ENCODE measurements at places on chromosomes 1 and 21.
A peak's percentile ranks its signal among the peaks of the same experiment; 100 is the strongest.

DNA sequence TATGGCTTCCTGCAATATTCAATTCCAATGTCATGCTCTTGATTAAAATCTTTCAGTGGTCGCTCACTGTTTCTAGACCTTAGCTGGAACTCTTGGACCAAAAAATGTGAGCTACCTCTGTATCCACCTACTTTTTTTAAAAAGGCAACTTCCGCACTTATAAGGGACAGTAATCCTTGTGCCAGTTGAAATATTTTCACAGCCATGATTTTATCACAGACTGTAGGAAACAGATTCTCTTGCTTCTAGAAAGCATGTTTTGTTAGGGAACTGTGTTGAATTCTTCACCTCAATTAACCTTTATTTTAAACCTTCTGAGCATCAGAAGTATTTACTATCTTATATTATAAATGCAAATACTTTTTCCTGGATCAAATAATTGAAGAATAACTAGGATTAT, 296.0 kb upstream of the ST6GALNAC5 start:
- DNase-seq, result no peak

GRCh38 chr21:44357064-44357837, 3.8 kb downstream of the TRPM2 start:
- no peak for DNase-seq

GRCh38 chr1:70517444-70517843, 106.4 kb downstream of the CTH start:
- DNase-seq, result no peak

- no peak for DNase-seq
Measured at GRCh38 chr1:1420654-1421141, 378 bp downstream of the ANKRD65 start.

GRCh38 chr1:7703321-7704213, 67.5 kb upstream of the VAMP3 start:
- DNase-seq, result no peak

DNA sequence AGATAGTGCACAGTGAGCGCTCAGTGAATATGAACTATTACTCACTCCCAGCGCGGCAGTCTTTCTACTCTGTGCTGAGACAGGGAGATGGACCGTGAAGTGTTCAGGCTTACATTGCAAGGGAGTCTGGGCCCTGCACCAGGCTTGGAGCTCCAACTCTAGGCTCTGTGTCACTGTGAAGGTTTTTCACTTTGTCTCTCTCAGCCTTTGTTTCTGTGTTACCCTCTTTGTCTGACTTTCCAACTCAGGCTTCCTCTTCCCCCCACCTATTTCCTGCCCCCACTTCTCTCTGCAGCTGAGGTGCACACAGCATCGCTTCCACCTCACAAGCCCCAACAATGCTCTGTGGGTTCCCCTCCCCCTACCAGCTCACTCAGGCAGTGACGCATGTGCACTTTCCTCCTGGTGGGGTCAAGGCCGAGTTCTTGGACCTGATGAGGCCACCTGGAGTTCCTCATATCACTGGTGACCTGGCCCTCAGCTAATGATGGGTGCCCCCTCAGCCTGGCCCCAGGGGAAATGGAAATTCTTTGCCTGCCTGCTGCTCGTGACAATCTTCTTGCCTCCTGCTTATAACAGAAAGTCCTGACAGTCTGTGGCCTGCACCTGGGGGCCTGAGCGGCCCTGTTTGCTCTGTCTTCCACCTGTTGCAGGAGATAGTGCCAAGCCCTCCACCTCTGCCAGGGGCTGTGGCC, 1.1 kb upstream of the LCK start:
- DNase-seq, result no peak

- no peak for DNase-seq
Measured at GRCh38 chr1:115458426-115459114, 120.5 kb upstream of the NGF start.

DNA sequence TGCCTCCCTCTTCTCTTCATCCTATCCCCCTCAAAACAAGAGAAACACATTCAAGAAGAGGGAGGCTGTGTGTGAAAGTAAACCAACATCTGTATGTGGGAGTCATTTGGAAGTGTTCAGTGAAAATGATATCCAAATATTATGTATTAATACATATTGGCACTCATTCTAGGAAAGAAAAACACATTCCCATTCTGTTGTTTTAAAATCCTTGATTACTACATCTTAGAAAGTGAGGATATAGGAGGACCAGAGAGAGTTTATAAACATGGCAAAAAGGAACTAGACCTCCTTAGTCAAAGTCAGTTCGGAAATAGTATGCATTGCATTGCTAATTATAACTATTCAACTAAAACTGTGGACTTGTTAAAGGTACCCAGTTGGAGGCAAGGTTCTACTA, 786.6 kb downstream of the ADGRL2 start:
- no peak for DNase-seq

DNA sequence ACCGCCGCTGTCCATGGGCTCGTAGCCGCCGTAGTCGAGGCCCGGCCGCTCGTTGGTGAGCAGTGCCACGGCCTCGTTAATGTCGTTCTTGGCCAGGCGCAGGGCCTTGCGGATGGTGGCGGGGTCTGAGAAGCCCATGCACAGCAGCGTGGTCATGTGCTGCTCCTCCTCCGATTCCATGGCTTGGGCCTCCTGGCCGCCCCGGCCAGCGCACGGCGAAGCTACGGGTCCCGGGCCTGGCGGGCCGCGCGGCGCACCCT, 300 bp downstream of the USP24 start:
- no peak for DNase-seq

DNA sequence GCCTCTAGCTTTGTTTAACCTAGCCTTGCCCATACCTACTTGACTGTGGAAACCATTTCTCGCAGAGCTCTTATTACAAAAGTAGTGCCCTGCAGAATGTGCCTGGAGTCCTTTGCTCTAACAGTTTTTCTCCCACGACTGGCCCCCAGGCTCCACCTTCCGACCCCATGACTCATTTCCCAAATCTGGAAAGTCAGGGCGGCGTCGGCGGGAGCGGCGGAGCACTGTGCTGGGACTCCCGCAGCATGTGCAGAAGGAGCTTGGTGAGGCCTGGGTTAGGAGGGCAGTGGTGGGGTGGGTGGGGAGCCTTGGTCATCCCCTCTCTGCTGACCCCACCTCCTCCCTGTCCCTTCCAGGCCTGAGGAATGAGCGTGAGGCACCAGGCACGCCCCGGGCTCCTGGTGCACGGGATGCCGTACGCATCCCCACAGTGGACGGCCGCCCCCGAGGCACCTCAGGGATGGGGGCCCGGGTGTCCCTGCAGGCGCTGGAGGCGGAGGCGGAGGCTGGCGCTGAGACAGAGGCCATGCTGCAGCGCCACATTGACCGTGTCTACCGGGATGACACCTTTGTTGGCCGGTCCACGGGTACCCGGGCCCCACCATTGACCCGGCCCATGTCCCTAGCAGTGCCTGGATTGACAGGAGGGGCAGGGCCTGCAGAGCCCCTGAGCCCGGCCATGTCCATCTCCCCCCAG, 47.5 kb downstream of the YARS1 start:
- no peak for DNase-seq

DNA sequence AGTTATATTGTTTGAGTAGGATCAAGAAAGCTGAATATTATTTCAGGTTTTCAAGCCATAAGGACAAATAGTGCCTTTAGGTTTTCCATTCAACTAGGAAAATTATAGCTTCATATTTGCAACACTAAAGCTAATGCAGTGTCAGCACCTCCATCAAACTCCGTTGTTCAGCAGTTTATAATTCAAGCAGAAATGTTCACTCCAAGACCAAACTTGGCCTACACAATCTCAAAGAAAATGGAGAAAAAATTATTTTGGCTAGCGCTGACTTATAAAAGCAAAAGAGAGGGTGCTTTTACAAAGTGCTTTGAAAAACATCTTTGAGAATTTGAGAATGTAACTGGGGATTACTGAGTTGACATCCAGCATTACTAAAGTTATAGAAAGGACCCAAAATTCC, 1.4 kb downstream of the SPAG17 start:
- DNase-seq, result no peak

- DNase-seq, result peak; percentile 49
Measured at GRCh38 chr1:11967028-11967547, 13.2 kb upstream of the MFN2 start.

DNA sequence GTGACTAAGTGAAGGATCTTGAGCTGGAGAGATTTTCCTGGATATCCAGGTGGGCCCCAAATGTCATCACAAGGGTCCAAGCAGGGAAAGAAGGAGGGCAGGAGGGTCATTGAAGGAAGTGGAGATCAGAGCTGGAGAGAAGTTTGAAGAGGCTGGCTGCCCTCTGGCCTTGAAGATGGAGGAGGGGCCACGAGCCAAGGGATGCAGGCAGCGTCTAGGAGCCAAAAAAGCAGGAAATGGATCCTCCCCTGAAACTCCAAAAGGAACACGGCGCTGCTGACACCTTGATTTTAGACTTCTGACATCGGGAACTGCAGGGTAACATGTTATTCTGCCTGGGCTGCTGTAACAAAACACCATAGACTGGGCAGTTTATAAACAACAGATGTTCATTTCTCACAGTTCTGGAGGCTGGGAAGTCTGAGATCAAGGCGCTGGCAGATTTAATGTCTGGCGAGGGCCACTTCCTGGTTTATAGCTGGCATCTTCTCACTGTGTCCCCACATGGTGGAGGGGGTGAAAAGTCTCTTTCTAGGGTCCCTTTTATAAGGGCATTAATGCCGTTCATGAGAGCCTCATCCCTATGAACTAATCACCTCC, 28.8 kb upstream of the ZBTB21 start:
- no peak for DNase-seq

GRCh38 chr21:34582506-34583150, 32.3 kb downstream of the RCAN1 start:
- peak; percentile 70 for DNase-seq

- no peak for DNase-seq
Measured at GRCh38 chr1:20385630-20386029, 95.0 kb downstream of the VWA5B1 start.

DNA sequence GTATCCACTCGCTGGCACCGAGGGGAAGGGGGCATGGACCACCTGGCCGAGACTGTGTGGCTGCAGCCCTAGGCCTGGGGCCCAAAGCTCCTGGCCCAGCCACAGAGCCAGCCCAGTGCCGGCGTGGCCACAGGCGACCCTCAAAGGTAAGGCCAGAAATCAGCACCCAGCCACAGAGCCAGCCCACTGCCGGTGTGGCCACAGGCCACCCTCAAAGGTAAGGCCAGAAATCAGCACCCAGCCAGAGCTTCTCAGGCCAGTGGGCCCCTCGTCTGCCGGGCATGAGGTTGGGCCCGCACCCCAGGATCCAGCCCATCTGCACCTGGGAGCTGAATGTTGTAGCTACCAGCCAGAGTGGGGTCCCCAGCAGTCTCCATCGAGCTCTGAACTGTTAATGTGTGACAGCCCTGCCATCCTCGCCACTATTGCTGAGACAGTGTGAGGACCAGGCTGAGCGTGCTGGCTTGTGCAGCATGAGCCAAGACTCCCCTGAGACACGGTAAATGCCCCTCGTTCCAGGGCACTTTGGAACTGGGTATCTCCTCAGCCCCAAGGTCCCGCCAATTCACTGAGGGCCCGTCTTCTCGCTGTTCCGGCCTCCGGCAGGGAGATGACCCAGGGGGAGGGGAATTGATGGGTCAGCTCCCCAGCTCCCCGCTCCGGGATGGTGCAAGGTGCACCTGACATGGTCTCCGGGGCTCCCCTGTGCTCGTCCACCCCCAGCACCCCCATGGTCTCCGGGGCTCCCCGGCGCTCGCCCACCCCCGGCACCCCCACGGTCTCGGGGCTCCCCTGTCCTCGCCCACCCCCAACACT, 4.7 kb upstream of the FTCD start:
- DNase-seq, result no peak

DNA sequence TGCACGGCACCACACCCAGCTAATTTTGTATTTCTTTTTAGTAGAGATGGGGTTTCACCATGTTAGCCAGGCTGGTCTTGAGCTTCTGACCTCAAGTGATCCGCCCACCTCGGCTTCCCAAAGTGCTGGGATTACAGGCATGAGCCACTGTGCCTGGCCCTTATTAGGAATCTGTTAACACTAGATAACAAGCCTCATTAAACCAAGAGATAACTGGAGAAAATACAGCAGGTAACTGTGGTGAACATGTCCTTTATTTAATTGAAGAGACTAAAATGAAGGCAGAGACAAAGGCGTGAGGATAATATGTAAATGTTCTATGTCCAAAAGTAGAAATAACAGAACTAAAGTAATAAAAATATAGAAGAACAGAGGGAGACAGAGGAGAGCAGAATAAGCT, 71.8 kb upstream of the DNAJC6 start:
- DNase-seq, result no peak

DNA sequence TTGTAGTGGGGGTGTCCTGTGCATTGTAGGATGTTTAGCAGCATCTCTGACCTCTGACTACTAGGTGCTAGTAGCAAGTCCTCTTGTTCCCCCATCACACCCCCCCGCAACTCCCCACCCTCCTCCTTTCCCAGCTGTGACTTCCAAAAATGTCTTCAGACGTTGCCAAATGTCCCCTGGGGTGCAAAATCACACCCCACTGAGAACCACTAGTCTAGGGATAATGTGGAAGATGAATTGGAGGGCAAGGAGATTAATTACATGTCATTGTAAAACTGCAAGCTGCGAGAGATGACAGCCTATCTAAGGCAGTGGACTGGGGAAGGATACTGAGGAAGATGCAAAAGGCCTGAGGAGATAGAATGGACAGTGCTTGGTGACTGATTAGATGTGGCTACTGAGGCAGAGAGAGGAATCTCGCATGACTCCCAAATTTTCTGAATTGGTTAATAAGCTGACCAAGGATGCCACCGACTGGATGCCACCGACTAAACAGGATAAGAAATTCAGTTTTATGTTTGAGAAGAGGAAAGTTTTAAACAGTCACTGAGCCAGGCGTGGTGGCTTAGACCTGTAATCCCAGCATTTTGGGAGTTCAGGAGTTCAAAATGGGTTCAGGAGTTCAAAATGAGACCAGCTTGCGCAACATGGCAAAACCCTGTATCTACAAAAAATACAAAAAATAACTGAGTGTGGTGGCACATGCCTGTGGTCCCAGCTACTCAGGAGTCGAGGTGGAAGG, 3.1 kb upstream of the JAK1 start:
- DNase-seq, result no peak

- DNase-seq, result no peak
Measured at GRCh38 chr1:233299450-233299849, 3.9 kb upstream of the PCNX2 start.

- DNase-seq, result no peak
Measured at GRCh38 chr1:211126622-211127021, 7.3 kb downstream of the KCNH1 start.

- no peak for DNase-seq
Measured at GRCh38 chr1:234186037-234186688, 187.1 kb upstream of the COA6 start.

- DNase-seq, result no peak
Measured at GRCh38 chr1:7632176-7632575, 138.9 kb upstream of the VAMP3 start.

GRCh38 chr1:207822124-207822601, 70.3 kb downstream of the CD46 start:
- DNase-seq, result no peak
